ENCODE measurements at places on chromosomes 16 and 17. TPM values are rescaled to one million over a fixed set of nuclear protein-coding genes. Genes with fewer than 3 reads are reported as not detected.

DNA sequence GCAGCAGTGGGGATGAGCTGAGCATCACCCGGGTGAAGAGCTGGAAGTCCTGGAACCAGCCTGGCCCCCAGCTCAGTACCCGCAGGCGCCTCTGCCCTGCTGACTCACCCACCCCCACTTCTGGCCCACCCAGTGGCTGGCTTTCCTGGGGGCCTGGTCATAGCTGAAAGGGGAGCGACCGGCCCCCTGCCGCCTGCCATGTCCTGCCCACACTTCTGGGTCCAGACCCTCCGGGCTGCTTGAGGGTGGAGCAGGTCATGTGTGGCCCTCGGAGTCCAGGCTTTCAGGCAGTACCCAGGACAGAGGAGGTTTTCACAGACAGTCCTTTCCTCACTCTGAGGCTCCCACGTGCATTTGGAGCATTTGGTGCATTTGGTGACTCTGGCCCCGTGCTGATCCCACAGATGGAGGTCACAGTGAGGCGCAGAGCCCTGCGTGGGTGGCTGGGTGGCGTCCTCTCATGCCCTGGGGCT lies 7.1 kb upstream of the PIEZO1 start:
- no peak for DNase-seq

GRCh38 chr16:8936421-8936820 lies 27.3 kb downstream of the USP7 start:
- no peak for DNase-seq

DNA sequence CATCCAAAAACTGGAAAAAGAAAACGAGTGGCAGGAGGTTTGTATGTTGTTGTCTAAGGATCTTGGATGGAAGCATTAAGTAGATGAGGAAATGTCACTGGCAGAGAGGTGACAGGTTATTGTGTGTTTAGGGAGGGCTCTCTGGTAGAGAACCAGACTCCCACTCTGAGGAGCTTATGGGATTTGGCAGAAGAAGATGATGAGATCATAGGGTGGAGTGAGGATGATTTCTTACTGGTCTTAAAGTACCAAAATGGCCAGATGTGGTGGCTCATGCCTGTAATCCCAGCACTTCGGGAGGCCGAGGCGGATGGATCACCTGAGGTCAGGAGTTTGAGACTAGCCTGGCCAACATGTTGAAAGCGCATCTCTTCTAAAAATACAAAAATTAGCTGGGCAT lies 9.0 kb downstream of the WWOX start:
- DNase-seq: no peak

- no peak for DNase-seq
Observed at GRCh38 chr16:73086108-73086507, 38.2 kb upstream of the ZFHX3 start.

- DNase-seq: peak; percentile 41
Observed at GRCh38 chr17:9766970-9767369, 24.4 kb downstream of the DHRS7C start.

DNA sequence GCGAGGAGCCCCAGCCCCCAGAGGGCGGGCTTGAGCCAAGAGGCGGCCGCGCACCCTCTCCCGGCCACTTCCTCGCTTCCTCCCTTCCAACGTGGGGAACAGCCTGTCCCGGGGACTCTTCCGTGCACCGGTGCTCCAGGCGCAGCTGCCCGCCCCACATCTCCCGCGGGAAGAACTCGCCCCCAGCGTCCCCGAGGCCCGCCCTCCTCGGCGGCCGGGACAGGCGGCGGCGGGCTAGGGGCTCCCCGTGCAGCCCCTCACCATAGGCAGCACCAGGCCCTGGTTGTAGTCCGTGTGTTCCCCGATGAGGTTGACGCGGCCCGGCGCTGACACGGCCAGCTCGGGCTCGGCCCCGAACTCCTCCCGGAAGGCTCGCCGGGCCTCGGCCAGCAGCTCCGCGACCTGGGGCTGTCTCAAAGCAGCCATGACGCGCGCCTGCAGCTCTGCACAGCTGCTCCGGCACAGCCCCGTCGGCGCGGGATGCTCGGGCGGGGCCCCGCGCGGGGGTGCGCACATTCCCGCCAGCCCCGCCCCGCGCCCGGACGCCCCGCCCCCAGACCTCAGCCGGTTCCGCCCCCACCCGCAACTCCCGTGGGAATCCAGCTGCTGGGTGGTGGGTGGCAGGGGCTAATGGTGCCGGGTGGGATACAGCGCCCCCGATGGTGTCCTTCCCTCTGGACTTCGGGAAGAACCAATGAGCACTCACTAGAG lies at the start of gene GALK1:
GALK1 (minus strand) TSS at position 482 of the 711 bp plus-strand sequence; CDS start at position 426, 56 bp downstream.
- DNase-seq: peak; percentile 88

- DNase-seq: no peak
Observed at GRCh38 chr17:55532670-55533069, 21.4 kb upstream of the SMIM36 start.

DNA sequence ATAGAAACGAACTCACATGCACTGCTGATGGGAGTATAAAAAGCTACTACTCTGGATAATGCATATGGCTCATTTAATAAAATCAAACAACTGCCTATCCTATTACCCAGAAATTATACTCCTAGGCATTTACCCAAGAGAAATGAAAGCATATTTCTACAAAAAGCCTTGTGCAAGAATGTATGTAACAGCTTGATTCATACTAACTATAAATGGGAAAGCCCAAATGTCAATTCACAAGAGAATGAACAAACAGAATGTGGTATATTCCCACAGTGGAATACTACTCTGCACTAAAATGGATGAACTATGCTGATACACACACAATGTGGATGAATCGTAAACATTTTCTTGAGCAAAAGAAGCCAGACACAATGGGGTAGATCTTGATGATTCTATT lies 38.4 kb downstream of the KIAA0753 start:
- DNase-seq: no peak

DNA sequence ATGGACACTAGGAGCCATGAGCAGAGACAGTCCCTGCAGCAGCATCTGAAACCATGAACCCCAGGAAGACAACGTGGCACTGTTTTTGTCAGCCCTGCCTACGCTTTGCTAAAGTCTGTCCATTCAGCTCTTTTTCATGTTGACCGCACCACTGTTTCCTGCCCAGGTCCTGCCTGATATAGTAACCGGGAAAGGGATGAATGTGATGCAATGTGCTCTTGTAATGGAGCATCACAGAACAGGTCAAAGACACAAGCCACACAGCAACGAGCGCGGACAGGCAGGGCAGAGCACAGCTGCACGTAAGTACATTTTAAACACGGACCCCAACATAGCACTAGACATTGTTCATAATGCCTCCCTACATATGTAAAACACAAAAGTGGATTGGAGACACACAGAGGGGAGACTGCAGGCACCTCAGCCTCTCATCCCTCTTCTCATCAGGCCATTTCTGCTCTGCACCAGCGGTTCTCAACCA lies 16.9 kb upstream of the TNFRSF13B start:
- DNase-seq: no peak

DNA sequence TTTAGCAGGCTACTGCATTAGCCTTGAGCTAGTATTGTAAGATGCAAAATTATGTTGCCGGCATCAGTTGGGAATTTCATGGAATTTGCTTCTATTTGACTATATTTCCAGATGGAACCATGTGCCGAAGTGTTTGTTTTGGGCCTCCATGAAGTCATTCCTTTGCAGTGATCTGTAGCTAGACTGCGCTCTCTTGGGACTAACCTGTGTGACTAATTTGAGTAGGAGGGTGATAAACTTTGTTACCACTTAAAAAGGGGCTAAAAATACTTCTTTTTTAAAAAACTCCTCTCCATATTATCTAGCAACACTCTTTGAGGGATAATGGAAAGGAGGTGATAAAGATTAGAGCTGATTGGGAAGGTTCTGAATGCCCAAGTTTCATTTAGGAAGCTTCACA lies 166.8 kb upstream of the TBX2 start:
- DNase-seq: no peak

GRCh38 chr16:57837305-57838125 lies 35.2 kb upstream of the KIFC3 start:
- DNase-seq: no peak

DNA sequence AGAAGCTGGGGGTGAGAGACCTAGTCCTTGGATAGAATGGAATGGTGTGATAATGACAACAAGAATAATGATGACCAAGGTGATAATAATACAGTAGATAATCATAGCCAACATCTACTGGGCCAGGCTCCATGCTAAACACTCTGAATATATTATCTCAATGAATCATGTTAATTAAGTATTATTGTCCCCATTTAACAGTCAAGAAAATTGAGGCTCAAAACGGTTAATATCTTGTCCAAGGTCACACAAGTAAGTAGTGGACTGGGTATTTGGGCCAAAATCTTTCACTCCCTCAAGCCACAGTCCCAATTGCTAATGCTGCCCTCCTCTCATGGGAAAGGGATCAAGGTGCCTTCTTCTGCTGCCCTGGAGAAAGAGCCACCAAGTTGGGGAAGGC lies 3.9 kb upstream of the KRT19 start:
- DNase-seq: no peak

DNA sequence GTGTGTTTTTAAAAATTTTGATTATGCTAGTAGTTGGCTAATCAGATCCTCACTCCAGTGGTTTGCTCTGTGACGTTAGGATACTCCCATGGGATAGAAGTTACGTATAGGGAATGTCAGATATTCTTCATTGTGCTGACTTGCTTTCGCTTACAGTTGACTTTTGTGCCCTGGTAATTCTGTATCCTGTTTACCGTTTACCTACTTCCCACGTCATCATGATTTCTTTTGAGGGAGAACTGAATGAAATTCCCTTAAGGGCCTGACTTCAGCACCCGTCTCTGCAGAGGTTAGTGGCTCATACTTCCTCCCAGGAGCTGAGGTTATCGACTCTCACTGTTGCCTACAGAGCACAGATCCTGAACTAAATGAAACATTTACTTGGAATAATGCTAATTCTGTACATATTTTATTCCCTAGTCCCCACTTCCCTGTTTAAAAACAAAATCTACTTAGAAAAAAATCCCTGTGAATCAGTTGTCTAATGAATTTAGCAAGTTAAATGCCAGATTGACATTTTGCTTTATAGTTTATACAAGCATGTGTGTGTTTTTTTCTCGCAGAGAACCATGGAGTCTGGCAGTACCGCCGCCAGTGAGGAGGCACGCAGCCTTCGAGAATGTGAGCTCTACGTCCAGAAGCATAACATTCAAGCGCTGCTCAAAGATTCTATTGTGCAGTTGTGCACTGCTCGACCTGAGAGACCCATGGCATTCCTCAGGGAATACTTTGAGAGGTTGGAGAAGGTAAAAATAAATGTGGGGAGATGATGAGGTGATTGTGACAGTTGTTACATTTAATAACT lies 2.8 kb downstream of the PRKAR1A start:
- DNase-seq: no peak

GRCh38 chr16:48117217-48118105 lies 38.3 kb downstream of the ABCC12 start:
- DNase-seq: no peak

DNA sequence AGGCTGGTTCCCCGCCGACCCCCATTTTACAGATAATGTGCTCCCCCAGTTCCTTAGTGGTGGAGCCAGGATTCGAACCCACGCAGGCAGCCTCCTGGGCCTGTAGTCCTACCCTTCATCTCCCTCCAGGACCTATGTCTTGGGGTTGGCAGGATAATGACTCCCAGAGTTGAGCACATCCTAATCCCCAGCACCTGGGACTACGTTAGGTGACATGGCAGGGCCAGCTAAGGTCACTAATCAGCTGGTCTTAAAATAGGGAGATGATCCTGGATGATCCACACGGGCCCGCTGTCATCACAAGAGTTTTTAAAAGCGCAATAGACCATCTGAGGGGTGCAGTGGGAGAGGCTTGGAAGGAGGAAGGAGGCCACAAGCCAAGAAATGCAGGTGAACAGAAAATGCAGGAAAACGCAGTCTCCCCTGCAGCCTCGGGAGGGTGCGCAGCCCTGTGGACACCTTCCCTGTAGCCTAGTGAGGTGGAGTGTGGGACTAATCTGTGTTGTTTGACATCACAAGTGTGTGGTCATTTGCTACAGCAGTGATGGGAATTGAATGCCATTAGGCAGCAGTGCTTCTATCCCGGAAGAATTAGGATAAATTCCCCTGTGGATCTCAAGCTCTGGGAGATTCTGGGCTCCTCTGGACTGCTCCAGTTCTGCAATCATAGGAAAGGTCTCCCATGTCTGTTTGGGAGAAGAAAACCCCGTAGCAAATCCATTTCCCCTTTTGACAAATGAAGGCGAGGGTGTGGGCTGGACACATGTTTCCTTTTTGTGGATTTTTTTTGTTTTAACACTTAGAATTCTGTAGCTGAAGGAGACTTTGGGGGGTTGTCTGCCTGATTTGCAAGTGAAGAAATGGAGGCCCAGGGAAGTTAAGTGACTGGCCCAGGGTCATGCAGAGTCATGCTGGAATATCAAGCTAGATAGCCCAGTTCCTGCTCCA lies 297.7 kb downstream of the SEC14L1 start:
- DNase-seq: no peak

DNA sequence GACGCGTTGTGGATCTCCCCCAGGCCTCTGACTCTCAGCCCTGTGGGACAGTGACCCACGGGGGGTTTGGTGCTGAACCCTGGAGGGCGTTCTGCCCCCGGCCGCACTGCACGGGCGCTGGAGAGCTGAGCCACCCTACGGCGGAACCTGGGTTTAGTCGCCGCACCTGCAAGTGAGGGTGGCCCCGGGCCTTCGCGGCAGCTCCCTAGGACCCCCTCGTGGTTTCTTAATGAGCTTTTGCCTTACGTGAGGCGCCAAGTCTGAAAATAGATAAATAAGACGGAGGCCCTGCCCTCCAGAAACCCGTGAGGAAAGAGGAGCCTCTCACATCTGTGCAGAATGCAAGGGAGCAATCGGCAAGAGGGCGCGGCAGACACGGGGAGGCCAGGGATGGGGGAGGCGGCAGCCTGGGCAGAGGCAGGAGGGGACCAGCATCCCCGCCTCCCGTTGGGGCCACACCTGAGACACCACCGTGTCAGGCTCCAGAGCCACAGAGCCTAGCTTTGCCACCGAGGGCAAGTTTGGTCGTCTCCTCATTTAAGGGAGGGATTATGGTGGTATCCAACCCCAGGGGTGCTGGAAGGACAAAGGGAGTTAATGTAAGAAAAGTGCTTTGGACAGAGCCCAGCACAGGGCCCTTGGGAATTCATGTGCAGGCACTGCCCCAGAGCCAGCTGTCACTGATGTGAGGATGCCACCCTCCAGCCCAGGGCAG lies 153.2 kb upstream of the CHMP6 start:
- DNase-seq: peak; percentile 15

SYCE1L gene
- not detected for polyA plus RNA-seq

EVPL gene
- polyA plus RNA-seq: 0.04 TPM

RTN4RL1 gene
- polyA plus RNA-seq: 4.9 TPM

CNTNAP1 gene
- polyA plus RNA-seq: 2.2 TPM

KRT24 gene
- polyA plus RNA-seq: not detected

SSTR5 gene
- polyA plus RNA-seq: 0.22 TPM

SYT17 gene
- polyA plus RNA-seq: 0.38 TPM

MFAP4 gene
- 29.0 TPM for polyA plus RNA-seq

EXOC3L1 gene
- polyA plus RNA-seq: 3.4 TPM

PPP1R27 gene
- polyA plus RNA-seq: not detected

CAVIN1 gene
- 140 TPM for polyA plus RNA-seq

HOXB9 gene
- polyA plus RNA-seq: not detected

OMG gene
- polyA plus RNA-seq: 0.14 TPM

All from heart left ventricle (tissue), 16 donors.